ENCODE measurements at places on chromosomes 13 and 19.
A peak's percentile ranks its signal among the peaks of the same experiment; 100 is the strongest.

GRCh38 chr19:11377756-11378155 is 3.3 kb downstream of the SWSAP1 start:
- DNase-seq, result no peak

GRCh38 chr19:6018786-6019185 is 40.8 kb upstream of the RANBP3 start:
- no peak for DNase-seq

- DNase-seq, result no peak
These were observed 75.3 kb downstream of the CACNA1A start for GRCh38 chr19:13430790-13431582.

DNA sequence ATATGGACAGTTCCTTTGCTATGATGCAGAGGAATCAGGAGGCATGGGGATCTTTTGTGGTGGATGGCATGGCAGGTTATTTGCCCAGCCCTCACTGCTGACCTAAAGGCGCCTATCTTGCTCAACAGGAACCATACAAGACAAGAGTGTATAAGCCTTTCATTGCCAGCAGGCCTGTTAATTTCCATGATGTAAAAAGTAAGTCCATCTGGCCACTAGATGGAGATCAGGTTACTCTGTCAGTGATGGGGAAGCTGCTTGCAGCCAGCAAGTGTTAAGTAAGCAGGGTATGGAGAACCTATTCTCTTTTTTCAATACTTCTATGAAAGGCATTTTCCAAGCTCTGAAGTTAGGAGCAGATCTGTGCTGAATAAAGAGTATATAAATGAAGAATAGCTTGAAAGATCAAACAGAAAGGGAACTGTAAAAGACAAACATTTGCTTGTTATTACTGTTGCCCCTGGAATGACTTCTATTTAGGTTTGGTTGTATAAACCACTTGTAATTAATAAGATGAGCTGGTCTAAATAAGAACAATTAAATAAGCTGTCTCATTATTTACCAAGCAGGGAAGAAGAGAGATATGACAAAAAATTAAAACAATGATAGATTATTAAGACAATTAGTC is 210.9 kb downstream of the RGCC start:
- DNase-seq, result peak; percentile 71

- DNase-seq, result no peak
These were observed 1342.4 kb downstream of the EFNB2 start for GRCh38 chr13:105193026-105193425.

DNA sequence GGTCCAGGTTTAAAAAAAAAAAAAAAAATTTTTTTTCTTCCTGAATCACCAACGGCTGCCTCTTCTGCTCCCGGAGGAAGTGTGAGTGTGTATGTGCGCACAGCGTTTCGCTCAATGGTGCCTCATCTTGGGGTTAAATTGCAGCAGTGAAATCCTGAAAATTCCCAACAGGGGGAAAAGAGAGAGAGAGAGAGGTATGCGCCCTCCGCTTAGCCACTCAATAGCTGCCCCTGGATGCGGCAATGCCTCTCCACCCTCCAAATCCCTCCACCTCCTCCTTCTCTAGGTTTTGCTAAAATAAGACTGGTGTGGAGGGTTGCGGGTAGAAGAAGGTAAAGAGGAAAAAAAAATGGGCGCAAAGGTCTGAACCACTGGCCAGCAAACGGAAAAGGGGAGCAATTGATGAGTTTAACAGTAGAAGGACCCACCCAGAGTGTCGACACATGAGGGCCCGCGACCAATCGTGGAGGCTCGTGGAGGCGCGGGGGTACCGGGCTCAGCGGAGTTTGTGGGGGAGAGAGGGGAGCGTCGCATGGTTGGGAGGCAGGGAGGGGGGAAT is 853 bp upstream of the CACNA1A start:
- DNase-seq, result peak; percentile 66

- DNase-seq, result no peak
These were observed 546.1 kb downstream of the SUCLA2 start for GRCh38 chr13:47454986-47455385.

DNA sequence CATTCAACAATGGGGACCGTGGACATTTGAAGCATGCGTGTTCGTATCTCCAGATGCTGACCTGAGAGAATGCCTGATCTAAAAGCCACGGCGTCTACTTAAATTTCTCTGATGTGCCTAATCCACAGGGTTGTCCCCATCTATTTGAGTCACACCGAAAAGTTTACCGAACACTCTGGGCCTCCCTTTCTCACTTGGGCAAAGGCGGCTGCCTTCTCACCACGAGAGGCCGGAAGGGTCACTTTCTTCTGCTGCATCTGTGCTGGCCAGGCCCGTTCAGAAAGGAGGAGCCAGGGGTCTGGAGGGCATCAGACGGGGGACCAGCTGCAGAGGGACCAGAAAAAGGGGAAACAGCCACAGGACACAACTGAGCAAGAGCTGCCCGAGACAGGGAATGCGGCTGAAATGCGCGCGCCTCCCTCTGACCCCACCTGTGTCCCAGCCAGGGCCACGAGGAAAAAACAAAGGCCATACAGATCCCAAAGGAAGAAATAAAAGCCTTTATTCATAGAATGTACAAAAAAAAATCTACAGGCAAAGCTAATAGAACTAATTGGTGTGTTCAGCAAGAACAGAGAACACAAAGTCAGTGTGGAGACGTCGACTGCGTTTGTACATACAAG is 71.3 kb upstream of the C13orf46 start:
- DNase-seq, result no peak

GRCh38 chr13:113084943-113085540 is 20.5 kb upstream of the F7 start:
- no peak for DNase-seq

DNA sequence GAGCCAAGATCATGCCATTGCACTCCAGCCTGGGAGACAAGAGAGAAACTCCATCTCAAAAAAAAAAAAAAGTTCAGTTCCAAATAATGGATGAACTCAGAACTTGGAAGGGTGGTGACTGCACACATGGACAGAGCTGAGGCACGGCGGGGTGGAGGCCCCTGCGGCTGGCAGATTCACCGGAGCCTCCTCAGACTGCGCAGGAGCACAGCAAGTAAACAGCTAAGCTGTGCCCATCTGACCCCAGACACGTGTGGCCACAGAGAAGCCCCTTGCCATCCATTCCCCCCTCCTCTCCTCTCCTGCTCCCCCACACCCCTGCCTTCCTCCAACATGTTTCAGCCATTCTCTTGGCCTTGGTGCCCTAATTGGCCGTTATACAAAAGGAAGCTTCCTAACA is 15.6 kb upstream of the PROZ start:
- DNase-seq, result no peak

- no peak for DNase-seq
These were observed 1701.3 kb upstream of the PRR20A start for GRCh38 chr13:55439450-55439849.

- no peak for DNase-seq
These were observed 32.6 kb upstream of the GATAD2A start for GRCh38 chr19:19372656-19373416.

DNA sequence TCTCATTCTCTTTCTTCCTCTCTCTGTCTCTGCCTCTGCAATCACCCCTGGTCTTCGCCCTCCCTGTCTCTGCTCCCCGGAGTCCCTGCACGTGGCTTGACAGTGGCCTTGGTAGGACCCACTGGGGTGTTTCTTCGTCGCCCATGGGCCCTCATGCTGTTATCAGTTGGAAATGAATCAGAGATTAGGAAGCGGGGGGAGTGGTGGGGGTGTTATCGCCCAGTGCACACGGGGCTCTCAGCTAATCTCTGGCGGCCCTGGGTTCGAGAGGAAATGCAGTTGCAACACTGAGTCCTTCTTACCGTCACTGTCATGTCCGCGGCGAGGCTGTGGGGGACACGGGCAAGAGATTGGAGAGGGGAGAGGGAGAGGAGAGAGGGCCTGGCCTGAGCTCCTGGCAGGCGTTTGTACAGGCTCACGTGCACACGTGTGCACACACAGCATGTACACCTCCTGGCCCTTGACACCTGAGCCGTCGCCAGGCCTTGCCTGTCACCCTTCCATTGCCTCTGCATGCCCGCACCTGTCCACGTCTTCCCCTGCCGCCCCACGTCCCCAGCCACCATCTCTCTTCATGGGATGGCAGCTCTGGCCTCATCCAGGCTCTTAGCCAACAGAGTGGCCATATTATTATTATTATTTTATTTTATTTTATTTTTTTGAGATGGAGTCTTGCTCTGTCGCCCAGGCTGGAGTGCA is 37.8 kb upstream of the SLC7A10 start:
- no peak for DNase-seq

- peak; percentile 70 for DNase-seq
These were observed 363 bp downstream of the CACNA1A start for GRCh38 chr19:13505761-13506470.

- peak; percentile 96 for DNase-seq
These were observed 310.9 kb downstream of the ZNF536 start for GRCh38 chr19:30682999-30683536.

DNA sequence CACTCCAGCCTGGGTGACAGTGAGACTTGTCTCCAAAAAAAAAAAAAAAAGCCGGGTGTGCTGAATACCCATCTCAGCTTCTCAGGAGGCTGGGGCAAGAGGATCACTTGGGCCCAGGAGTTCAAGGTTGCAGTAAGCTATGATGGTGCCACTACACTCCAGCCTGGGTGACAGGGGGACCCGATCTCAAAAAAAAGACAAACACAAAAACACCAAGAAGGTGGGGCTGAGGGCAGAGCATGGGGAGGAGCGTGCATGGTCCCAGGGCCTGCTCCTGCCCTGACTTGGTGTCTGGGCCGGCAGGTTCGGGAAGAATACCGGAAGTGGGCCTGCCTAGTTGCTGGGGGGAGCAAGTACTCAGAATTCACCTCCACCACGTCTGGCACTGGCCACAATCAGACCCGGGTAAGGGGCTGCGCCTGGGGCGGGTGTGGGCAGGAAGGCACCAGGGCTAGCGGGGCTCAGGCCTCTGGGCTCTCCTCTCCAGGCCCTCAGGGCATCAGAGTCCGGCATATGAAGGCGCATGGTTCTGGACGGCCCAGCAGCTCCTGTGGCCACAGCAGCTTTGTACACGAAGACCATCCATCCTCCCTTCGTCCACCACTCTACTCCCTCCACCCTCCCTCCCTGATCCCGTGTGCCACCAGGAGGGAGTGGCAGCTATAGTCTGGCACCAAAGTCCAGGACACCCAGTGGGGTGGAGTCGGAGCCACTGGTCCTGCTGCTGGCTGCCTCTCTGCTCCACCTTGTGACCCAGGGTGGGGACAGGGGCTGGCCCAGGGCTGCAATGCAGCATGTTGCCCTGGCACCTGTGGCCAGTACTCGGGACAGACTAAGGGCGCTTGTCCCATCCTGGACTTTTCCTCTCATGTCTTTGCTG is 11.3 kb downstream of the DDX39A start:
- no peak for DNase-seq

- DNase-seq, result no peak
These were observed 97.9 kb downstream of the UGGT2 start for GRCh38 chr13:95955255-95955654.

- DNase-seq, result no peak
These were observed 584 bp upstream of the RPS16 start for GRCh38 chr19:39436350-39436716.

DNA sequence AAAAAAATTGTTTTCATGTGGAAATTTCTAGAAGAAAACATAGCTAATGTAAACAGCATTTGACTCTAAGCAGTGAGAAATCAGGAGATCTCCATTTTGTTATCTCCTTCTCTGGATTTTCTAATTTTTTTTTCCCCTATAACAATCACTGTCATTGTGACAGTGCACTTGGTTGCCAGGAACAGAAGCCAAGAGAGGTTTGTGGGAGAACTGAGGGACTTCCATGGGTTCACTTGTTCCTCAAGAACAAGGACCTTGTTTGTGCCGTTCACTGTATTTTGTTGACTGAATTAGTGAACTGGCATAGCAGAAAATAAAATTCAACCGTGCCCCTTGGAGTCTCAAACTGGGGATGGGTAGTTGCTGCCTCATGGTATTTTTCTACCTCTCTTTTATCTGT is 17.1 kb downstream of the SHISA7 start:
- no peak for DNase-seq

- peak; percentile 95 for DNase-seq
These were observed 14.0 kb upstream of the TUBB4A start for GRCh38 chr19:6516018-6516658.

DNA sequence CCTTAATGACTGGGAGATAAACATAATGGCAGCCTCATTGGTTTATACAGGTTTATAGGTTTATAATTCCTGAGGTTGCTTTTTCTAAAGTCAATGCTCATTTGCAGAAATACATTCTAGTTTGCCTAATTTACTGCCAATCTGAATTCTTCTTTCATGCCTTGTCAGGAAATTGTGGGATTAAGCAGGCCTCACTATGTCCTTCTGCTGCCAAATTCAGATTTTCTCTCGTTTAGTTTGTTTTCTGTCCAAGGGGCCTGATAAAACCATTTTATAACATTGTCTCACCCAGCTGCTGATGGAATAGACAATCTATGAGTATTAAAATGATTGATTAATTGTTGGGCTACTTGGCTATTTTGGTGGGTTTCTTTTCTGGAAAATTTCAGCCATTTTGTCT is 42.4 kb upstream of the OBI1 start:
- no peak for DNase-seq

DNA sequence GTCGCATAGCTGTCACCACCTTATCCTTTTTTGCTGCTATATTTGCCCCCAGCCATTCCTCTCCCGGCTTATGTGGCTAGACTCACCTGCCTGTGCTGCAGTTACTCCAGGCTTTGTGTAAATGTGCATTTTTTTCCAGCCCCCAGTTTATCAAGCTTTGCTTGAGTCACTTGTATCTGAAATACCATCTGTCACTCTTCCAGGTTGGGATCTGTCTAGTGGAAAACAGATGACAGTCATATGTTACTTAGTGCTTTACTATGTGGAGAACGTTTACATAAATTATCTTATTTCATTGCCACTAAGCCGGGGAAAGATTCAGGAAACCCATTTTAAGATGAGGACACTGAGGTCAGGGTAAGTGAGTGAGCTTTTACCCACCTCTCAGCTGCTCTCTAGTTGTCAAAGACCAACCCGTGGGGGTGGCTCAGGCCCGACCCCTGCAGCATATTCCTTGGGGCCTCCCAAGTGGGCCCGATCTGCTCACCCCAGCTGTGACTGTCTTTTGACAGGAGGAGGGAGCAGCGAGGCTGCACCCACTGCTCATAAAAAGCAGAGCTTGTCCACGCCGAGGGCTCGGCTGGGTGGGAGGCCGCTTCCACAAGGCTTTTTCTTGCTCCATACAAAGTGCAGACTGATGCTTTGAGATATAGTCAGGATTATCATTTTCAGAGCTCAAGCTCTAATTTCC is 7.2 kb downstream of the GJB2 start:
- DNase-seq, result no peak

All from spinal cord (tissue), 10 donors.